ENCODE measurements at places on chromosomes 3 and 15. TPM values are rescaled to one million over a fixed set of nuclear protein-coding genes. Genes with fewer than 3 reads are reported as not detected.

The VPS18 gene
- 32.9 TPM for total RNA-seq

The TRIM71 gene
- total RNA-seq, result not detected

The CFAP161 gene
- not detected for total RNA-seq

The GATM gene
- under 0.01 TPM for total RNA-seq

The GOLGA8K gene
- not detected for total RNA-seq

The CDC25A gene
- total RNA-seq, result 1.2 TPM

The CA12 gene
- total RNA-seq, result 39.9 TPM

The TOMM70 gene
- total RNA-seq, result 39.5 TPM

The IL17RE gene
- total RNA-seq, result 5.5 TPM
